Muscle of arm (tissue), 14 donors: ENCODE measurements at places on chromosomes 4 and X.

GRCh38 chr4:147846318-147847155 is 114.6 kb downstream of the ARHGAP10 start:
- no peak for DNase-seq

GRCh38 chr4:95761426-95761825 is 78.5 kb upstream of the PDHA2 start:
- DNase-seq = no peak

- no peak for DNase-seq
Measured at GRCh38 chr4:1808396-1808795, 15.3 kb downstream of the FGFR3 start.

DNA sequence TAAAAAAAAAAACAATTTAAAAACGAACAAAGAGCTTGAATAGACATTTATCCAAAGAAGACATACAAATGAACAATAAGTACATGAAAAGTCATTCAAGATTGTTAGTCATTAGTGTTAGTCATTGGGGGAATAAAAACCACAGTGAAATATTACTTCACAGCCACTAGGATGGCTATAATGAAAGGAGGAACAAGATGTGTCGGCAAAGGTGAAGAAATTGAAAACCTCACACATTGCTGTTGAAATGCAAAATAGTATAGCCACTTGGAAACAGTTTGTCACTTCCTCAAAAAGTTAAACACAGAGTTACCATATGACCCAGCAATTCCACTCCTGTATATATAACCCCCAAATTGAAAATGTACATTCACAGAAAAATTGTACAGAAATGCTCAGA is 45.2 kb upstream of the SLC39A8 start:
- no peak for DNase-seq

DNA sequence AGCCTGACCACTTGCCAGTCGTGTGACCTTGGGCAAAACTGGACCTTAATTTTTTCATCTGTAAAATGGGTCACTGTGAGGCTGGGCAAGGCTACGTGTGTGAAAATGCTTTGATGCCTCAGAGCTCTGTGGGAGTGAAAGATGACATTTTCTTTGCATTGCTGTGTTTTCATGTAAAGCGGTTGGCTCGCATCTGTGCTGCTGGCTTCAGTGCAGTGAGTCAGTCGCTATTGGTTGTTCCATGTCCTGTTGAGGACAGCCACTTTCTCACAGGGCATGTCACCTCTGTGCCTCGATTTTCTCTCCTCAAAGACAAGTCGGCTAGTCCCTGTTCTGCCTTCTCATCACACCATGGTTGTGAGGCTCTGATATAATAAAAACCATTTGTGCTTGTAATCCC is 4.4 kb downstream of the MTMR1 start:
- no peak for DNase-seq

DNA sequence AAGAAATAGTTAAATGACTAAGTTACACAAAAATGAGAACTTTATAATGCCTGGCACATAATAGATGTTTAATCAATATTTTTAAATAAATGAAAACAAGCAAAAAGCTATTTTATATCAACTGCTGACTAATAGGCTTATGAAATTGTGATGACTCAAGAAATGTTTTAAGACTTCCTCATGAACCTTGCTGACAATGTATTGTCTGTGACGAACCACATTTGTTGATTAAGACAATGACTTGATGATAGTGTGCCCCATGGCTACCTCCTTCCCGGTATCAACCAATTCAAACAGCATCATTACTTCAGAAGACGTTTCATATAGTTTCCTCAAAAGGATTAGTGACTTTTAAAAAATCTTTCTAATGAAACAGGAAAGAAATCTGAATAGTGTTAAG is 7.9 kb downstream of the CXCL6 start:
- no peak for DNase-seq

DNA sequence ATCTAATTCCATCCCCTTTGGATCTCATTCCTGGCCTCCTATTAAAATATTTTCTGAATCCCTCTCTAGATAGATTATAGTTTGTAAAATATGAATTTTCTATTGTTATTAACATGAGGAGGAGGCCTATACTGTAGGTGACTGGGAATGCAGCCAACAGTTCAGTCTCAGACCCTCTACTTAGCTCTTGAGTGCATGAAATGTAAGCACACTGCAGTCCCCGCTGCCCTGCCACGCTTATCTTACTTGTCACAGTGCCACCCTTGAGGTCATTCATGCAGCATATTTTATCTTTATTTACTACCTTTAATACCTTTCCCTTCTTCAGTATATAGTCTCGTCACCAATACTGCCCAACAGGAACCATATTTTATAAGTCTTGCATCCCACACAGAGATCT is 151.0 kb downstream of the CAMK2D start:
- DNase-seq = no peak

- DNase-seq = peak; percentile 45
Measured at GRCh38 chrX:40278340-40279090, 180.8 kb upstream of the BCOR start.

GRCh38 chrX:118566359-118566758 is 70.7 kb downstream of the DOCK11 start:
- DNase-seq = no peak
